Suppressor macrophage treated with lipopolysaccharide for 4 hours (primary cell): ENCODE measurements at places on chromosomes 2 and 18.

GRCh38 chr2:157327621-157328500 lies 2.2 kb upstream of the ERMN start:
- peak; percentile 86 for DNase-seq

DNA sequence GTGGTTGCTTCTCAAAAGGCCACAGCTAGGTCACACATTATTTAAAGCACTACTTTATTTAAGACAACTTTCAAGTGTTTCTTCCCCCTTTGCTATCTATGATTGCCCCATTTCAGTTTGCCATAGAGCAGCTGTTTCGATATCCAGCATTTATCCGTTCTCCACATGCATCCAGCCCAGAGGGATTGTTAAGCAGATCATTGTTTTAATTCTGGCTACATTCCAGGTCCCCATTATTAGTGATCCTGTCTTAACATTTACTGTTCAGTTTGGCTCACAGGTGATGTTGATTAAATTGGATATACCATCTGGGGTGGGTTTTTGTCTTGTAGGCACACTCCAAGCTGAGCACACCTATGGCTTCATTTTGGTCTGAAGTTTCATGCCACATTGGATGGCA lies 638.7 kb downstream of the ZEB2 start:
- DNase-seq, result no peak

DNA sequence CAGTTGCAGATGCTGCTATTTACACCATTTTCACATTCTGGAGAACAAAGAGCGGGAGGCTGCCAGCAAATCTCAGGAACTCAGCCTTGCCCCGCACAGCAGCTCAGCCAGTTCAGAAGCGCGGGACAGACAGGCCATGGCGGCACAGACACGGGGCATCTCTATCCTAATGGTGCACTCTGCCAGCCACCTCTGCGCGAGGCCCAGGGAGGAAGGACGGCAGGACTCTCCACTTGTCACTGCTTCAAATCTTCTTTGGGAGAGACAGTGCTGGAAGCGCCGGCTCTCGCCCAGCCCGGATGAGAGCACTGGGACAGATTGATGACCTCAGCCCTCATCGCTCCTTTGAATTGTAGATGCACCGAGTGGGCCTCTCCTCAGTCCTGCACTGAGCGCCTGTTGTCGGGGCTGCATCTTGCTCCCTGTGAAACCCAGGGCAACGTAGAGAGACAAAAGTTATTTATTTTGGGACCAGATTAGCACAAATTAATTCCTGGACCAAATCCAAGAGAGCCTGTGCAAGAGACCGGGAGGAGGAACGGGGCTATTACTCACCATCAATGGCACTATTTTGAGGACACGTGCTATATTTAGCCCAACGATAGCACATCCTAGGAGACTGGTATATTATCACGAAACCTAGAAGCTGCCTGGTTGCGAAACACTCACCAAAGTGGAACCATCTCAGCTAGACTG lies 211.4 kb upstream of the SMIM21 start:
- DNase-seq, result no peak

DNA sequence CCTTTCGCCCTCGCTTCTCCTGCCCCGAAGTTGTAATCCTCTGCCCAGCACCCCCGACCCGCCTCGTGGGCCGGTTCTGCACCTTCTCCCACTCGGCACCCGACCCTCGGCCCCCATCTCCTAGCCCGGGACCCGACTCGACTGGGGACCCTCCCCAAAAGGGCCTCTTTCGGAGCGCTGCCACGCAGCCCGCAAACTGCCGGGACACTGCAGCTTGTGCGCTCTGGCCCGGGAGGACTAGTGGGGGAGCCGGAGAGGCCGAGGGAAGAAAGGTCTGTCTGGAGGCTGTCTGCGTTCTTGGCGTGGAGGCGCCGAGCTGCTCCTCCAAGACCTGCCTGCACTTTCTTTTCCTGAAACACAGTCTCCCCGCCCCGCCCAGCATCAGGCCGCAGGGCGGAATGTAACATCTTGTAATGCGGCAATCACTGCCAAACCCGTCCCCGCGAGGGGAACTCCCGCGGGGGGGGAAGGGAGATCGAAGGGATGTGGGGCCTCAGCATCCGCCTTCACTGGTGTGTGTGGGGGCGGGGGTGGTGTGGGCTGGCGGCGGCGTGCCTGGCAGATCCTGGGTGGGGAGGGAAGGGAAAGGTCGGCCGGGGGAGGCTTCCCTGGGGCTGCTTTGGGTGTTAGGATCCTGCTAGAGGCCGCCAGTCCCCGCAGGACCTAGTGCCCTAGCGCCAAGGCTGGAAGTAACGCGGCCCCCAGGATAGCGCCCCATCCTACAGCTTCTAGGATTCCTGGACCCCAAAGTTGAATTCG lies 7.4 kb downstream of the DLX2 start:
- DNase-seq, result peak; percentile 77

DNA sequence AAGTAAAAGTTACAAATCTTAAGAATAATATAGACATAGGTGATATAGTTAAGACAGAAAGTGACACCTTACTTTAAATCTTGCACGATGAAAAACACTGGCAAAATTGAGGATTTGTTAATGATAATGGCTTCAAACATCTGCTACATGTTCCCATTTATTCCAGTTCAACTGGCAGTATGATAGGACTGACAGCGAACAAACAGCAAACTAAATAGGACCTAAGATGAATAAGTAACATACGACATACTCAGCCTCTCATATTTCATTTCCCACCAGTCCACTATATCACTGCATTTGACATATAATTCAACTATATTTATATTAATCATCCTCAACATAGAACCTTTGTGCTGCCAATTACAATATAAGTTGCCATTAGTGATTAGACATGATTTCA lies 36.3 kb downstream of the ACVR1C start:
- DNase-seq, result no peak

- DNase-seq, result no peak
Observed at GRCh38 chr18:10315522-10315921, 138.9 kb upstream of the APCDD1 start.

- DNase-seq, result no peak
Observed at GRCh38 chr2:47311764-47312490, 91.0 kb upstream of the MSH2 start.

DNA sequence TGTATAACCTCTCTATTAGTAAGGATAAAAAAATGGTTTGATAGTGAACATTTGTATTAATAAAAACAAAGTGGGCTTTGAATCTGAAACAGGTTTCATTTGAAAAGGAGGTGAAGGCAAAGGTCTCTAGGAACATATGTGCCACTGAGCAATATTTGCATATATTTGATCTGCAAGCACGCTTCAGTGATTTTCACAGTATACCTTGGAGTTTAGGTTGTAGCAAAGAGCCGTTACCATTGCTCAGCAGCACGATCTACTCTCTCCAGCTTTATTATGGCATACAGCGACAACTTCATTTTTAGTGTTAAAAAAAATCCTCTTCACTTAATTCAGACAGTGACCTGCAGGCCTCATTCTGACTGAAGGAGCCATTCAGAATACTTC lies 75.8 kb upstream of the ZEB2 start:
- DNase-seq, result no peak

- no peak for DNase-seq
Observed at GRCh38 chr2:109201465-109202327, 72.7 kb downstream of the SH3RF3 start.

GRCh38 chr2:26457695-26458364 lies 20.1 kb downstream of the OTOF start:
- DNase-seq, result no peak

DNA sequence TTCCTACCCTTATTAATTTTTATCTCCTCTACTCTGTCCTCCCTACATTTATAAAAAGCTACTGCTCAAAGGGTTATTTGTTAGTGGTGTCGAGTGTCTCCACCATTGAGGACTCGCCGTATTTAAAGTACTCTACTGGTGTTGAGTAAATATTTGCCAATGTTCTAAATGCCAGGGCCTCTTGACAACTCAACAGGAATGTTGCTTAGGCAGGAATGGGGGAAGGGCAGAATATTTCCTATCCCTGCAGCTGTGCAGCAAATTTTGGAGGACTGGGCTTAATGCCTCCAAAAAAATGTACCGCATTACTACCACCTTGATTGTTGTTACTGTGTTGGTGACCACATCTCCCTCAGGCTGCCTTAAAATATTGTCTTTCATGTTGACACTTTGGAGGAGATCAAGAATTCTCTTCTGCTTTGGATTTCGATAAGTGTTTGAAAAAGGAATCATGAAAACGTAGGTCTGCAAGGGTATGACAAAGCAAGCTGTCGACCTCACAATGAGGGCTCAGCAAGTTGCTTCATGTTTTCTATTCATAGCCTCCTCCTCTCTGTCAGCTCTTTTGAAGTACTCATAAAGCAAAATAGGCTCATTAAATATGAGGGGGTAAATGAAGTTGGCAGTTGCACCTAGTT lies 84.3 kb downstream of the EFEMP1 start:
- no peak for DNase-seq

- no peak for DNase-seq
Observed at GRCh38 chr18:50895350-50896045, 16.6 kb downstream of the ME2 start.

DNA sequence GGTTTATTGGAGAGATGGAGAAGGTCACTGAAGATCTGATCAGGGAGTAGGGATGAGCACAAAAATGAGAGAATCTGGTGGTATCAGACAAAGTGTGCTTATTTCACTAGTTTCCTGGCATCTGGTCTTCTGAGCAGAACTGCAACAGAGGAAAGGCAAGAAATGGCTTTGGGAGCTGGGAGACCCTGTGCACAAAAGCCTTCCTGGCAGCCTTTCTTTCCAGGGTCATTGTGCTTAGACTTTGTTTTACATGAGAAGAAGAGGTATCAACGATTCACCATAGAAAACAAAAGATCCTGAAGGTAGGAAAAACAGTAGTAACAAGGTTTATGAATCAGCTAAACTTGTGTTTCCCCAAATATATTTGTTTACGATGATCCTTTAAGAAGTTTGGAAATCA lies 162.9 kb downstream of the CNTNAP5 start:
- no peak for DNase-seq

DNA sequence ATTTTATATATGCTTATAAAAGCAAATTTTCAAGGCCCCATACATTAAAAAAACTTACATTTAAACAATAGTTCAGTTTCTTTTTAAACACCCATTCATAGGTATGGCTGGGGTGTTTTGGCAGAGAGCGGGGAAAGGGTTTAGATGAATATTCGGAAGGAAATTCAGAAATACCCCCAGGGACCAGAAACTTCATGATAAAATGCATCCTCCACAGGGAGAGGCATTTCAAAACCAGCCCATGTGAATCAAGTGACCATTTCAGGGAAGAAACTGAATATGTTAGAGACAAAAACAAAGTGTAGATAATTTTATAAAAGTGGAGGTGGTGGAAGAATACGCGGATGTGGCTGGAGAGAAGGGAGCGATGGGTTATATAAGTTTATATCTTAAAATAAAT lies 327.1 kb downstream of the TGIF1 start:
- no peak for DNase-seq

DNA sequence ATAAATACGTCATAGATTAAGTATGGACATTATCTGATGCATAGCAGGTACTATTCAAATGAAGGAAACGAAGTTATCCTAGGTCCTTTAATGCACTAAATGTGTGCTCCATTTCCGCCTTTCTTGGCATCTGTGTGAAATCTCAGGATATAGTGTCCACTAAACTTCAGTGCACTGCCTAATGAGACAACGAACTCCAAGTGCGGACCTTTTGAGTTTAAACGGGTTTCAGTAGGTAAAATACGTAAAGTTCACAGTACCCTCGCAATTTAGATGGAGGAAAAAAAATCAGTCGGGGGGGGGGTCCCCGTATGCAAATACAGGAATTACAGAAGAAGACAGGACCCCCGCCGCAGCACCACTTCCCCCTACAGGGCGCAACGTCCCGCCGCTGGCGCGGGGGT lies 729 bp upstream of the REL start:
- DNase-seq, result no peak

GRCh38 chr18:32566960-32567359 lies 96.3 kb upstream of the GAREM1 start:
- no peak for DNase-seq

- DNase-seq, result no peak
Observed at GRCh38 chr2:67782443-67782842, 280.4 kb downstream of the C1D start.

GRCh38 chr18:11468617-11469016 lies 140.8 kb upstream of the SLC35G4 start:
- DNase-seq, result no peak

- DNase-seq, result no peak
Observed at GRCh38 chr2:130373808-130374365, 18.0 kb downstream of the PTPN18 start.

DNA sequence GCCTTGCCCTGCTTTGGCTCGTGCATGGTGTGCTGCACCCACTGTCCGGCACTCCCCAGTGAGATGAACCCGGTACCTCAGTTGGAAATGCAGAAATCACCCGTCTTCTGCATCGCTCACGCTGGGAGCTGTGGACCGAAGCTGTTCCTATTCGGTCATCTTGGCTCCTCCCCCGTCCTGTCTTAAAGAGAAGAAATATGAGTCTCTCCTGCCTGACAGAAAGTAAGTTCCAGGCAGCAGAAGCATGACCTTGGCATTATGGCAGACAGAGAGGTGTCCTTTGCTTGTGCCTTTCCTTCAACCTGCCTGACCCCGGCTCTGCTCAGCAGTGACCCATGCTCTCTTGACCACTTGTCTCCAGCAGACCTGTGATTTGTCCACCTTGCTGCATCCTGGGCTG lies 62.5 kb upstream of the CYP1B1 start:
- DNase-seq, result no peak

DNA sequence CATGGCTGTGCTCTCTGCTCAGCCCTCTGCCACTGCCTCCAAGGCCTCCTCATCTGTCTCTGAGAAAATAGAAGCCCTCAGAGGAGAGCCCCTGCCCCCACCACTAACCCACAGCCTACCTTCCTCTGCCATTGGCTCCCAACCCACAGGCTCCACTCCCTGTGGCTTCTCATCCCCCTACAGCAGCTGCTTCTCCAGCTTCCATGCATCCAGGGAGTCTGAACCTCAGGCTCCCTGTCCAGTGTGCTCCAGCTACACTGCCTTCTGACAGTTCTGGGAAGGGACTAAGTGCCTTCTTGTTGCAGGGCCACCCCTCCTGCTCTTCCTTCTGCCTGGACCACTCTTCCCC lies 29.3 kb downstream of the COL6A3 start:
- no peak for DNase-seq

GRCh38 chr18:73980289-73980979 lies 167.2 kb downstream of the FBXO15 start:
- DNase-seq, result peak; percentile 6

GRCh38 chr2:144572977-144573376 lies 53.1 kb upstream of the ZEB2 start:
- DNase-seq, result no peak

GRCh38 chr2:183172220-183172887 lies 48.1 kb downstream of the NUP35 start:
- DNase-seq, result no peak
